Spinal cord (tissue), 10 donors: ENCODE measurements at places on chromosomes 6 and 20.
A peak's percentile ranks its signal among the peaks of the same experiment; 100 is the strongest.

- no peak for DNase-seq
Observed at GRCh38 chr6:130027948-130028347, 9.6 kb downstream of the L3MBTL3 start.

DNA sequence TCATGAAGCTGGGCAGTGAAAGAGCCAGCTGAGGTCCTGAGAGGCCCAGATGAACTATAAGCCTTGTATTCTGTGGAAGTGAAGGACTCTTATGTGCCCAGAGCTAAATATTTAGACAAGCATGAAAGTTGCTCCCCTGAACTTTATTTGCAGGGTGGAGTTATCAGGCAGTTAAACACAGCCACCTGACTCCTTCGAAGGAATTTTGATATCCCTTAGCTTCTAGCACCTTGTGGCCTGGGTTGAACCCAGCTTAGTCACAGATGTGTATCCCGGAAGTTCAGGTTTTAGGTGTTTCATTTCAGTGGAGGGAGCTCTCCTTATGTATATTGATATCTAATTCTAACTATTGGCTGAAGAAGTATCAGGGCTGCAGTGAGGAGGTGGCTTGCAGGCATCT lies 20.4 kb downstream of the NR2E1 start:
- no peak for DNase-seq

DNA sequence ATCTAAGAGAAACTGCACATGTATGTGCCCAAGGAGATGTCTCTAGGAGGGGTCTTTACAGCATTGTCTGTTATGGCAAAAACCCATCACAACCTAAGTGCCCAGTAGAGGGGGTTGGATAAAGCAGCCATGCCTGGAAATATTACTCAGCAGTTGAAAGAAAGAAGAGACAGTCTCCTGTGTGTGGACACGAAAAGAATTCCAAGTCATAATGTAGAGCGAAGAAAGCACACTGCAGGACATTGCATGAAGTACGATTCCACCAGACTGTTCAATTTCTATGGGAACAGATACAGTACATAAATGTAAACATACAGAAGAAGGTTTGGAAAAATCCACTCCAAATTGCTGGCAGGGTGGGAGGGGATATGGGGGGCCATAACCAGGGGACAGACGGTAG lies 7.3 kb upstream of the TGM2 start:
- DNase-seq, result peak; percentile 42

DNA sequence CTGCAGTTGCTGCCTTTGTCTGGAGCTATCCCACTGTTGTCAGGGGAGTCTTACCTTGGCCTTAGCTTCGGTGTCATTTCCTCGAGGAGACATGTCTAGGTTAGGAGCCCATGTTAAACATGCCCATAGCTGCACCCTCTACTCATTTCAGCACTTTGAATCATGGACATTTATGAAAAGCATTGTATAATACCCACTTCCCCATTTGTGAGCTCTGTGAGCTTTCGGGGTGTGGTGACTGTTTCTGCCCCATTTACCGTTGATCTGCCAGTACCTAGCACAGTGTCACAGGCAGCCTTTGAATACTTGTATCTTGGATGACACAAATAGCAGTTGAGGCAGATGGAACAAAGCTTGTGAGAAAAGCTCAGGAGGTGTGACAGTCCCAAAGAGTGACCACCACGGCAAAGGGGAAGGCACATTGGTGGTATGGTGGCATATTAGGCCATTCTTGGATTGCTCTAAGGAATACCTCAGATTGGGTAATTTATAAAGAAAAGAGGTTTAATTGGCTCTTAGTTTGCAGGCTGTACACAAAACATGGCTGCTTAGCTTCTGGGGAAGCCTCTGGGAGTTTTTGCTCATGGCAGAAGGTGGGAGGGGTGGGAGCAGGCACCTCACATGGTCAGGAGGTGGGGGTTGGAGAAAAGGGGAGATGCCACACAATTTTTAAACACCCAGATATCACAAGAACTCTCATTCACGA lies 42.0 kb downstream of the JARID2 start:
- no peak for DNase-seq
